ENCODE measurements at places on chromosomes 13 and 19.

DNA sequence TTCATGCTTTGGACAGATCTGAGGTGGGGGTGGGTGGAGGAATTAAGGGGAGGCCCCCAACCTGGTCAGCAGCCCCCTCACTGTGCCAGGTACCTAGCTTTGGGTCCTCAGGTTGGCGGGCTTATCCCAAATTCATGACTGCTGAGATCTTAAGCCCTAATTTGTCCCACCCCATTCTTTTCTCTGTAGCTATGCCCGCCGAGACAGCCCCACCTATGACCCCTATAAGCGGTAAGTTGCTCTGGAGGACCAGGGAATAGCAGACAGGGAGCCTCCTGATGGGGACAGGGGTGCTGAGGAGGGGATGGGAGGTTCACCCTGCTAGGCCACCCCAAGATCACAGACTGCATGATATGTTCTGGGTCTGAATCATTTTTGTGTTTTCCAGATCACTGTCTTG lies 14.3 kb downstream of the ZNF296 start:
- no peak for DNase-seq

GRCh38 chr19:45439190-45439568 lies 15.5 kb upstream of the ERCC1 start:
- DNase-seq = no peak

GRCh38 chr13:79468819-79469218 lies 12.1 kb upstream of the NDFIP2 start:
- no peak for DNase-seq

DNA sequence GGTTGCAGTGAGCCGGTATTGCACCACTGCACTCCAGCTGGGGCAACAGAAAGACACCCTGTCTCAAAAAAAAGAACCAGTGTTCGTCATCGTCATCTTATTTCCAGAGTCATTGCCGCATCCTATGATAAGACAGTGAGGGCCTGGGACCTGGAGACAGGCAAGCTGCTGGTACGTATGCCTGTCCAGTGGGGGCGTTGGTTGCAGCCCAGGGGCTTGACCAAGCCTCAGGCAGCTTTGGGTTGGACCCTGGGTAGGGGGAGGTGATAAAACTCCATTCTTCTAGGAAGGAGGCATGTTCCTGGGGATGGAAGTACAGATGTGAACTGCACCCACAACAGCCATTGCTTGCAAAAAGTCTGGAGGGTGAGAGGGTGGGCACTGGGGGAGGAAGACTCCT lies 15.6 kb downstream of the WDR88 start:
- DNase-seq = no peak

- no peak for DNase-seq
Measured at GRCh38 chr13:27528908-27529307, 78.5 kb upstream of the MTIF3 start.

DNA sequence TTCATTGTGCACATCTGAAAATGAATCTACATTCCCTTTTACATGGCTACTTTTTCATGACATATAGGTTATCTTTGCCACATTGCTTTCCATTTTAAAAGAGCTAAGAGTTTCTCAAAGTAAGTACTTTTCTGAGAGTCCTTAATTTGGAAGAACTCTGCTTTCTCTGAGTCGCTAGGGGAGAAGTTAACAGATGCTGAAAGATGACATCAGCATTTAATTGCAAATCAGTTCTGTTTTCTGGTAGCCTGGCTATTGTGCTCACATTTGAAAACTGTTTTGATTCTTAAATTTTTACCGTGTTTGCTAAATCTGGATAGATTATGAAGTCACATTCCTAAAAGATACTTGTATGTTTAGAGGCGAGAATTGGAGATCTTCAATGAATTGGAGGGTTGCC lies 107.7 kb upstream of the C1QTNF9B start:
- no peak for DNase-seq

GRCh38 chr19:10270180-10270615 lies 722 bp upstream of the ICAM1 start:
- no peak for DNase-seq

DNA sequence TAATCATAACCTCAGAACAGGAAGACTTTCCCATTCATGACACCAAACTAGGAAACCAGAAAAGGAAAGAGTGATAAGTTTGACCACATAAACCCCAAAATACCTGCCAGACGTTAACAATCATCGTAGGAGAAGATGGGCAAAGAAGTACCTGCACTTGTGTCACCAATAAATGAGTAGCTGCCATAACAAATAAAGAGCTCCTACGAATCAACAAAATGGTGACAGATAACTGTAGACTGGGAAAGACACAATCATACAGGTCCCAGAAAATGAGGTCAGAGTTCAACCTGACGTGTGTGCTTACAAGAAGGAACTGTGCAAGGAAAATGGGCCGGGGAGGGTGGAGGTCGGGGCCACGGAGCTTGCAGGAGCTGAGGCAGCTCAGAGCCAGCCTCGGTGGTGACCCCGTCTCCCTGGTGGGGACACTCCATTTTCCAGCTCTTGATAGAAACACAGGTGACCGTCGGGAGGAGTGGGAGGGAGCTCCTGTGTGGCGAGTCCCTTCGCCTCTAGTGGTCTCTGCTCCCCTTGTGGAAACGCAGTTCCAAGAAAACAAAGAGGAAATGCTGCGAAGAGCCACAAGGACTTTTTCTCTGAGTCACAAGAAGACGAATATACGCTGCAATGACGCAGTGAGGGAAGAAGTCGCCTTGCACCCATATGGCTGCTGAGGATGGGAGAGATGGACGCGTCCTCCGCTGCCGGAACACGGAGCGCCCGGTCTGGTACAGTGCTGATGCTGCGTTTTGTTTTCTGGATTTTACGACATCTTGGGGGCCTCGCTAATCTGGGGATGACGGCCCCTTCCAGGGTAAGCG lies 9.5 kb downstream of the PIP5K1C start:
- no peak for DNase-seq

- DNase-seq = no peak
Measured at GRCh38 chr13:31101472-31102170, 60.1 kb downstream of the HSPH1 start.

GRCh38 chr19:11054628-11055027 lies 34.6 kb upstream of the LDLR start:
- DNase-seq = no peak

DNA sequence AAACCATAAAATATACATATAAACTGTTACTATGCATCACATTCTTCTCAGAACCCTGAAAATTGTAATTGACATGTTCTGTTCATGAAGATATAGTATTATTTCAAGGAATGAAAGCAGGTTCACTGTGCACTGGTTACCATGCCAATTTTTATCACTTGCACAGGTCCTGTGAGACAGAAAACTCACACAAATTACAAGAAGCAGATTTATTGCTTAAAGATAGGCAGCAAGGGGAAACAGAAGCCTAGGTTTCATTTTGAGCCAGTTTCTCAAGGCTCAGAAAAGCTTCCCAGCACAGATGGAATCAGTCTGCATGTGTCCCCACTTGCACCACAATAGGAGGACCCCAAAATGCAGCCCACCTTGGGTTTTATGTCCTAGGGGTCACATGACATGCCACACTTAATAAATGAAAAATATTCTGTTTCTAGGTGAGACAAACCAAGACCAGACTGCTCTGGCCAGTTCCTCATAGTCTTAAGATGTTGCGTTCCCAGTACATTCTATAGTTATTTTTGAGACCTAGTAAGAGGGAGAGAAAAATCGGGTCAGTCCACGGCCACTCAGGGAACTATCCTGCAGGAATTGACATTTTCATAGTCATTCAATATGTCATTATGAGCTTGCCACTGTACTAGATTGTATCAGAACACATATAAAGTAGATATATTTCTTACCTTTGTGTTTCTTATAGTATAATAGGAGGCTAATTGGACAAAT lies 459.1 kb upstream of the ATXN8OS start:
- no peak for DNase-seq

DNA sequence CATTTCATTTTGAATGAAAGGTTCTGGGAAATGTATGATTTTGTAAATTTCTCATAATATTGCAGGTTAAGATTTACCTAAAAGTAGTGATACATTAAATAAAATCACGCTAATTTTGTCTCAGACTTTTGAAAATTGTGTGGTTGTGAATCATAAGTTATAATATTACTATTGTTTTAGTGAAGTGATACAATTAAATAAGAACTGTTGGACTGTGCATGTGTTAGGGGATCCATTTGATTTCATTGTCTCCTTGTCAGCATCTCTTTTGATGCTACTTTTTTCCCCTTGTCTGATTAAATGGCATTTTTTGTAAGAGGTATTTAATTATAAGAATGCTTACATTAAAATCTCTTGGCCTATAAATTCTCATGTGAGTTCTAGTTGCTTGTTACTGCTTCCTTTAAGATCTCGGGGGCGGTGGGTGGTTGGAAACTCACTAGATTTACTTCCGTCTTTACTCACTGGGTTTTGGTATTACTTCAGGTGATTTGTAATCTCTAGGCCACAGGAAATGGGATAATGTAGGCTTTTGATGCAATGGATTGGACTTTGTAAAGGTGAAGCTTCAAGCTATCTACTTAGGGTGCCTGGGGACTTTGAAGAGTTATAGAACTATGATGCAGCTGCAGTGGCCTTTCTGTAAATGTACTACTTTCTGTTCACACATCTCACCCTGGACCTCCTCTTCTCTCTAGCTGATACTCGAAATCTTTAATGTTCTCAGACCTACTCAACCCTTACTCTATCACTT lies 66.5 kb downstream of the PAN3 start:
- DNase-seq = no peak

DNA sequence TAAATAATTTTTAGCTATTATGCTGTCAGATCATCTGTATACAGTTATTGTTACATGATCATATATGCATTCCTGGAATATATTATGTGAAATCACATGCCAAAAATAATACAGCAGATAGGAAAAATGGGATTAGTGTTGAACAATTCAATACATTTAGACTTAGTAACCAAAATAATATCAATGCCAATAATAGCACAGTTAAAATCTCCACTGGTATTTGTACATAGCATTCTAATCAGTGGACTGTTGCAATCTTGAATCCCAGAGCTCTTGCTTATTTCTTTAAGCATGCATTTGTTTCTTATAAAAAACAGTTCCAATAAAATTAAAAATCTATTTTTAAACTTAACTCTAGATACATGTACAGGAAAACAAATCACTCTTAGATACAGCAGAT lies 2772.2 kb downstream of the PCDH9 start:
- no peak for DNase-seq

- no peak for DNase-seq
Measured at GRCh38 chr19:29666578-29667386, 1.5 kb downstream of the PLEKHF1 start.

DNA sequence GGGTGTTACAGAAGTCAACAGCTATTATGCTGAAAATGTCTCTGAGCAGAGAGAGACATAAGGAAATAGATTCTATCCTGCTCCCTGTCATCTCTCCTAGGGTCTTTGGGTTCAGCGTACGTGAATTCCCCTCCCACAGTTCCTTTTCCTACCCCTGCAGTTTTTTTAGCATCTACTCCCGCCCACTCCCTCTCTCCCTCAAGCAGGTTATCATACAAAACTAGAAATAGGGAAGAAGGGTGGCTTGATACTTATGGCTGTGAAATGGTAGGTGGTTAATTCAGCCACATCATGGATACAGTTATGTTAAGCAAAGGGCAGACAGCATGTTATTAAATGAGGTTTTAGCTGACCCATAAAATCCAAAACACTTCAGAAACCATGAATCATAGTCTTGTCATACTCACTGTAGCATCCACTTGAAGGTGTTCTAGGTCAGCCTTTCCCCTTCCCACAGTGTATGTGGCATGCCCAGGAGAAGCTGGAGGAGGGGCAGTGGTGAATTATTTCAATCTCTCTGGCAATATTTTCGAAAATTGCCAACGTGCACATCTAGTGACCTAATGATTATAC lies 236.8 kb upstream of the SERP2 start:
- DNase-seq = no peak

GRCh38 chr13:50513300-50513877 lies 330.1 kb downstream of the DLEU7 start:
- DNase-seq = no peak

- no peak for DNase-seq
Measured at GRCh38 chr13:29260684-29261083, 334.8 kb downstream of the SLC7A1 start.

DNA sequence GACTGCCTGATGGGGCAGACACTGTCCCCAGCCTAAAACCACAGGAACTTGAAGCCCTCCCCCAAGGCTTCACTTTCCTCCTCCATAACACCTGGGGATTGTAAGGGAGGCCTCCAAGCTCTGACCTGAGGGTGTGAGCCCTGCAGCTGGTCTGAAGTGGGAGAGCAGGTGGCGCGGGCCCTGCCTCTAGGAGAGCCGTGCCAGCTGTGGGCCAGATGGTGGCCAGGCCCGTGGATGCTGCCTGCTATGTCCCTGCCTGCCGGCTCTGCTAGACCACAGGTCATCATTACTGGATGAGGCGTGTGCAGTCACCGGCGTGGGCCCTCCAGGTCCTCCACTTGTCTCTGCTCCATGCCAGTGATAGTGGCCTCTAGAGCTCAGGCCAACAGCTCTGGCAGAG lies 3.5 kb upstream of the KLHL26 start:
- DNase-seq = no peak

- DNase-seq = peak; percentile 60
Measured at GRCh38 chr13:43023289-43023963, at the start of gene DNAJC15. Gene DNAJC15 (plus strand): TSS chr13:43023586. CDS start chr13:43023627, 41 bp downstream.

GRCh38 chr19:55389386-55390317 lies 3.9 kb downstream of the RPL28 start:
- DNase-seq = no peak

GRCh38 chr19:47374876-47375693 lies 26.0 kb downstream of the DHX34 start:
- no peak for DNase-seq

DNA sequence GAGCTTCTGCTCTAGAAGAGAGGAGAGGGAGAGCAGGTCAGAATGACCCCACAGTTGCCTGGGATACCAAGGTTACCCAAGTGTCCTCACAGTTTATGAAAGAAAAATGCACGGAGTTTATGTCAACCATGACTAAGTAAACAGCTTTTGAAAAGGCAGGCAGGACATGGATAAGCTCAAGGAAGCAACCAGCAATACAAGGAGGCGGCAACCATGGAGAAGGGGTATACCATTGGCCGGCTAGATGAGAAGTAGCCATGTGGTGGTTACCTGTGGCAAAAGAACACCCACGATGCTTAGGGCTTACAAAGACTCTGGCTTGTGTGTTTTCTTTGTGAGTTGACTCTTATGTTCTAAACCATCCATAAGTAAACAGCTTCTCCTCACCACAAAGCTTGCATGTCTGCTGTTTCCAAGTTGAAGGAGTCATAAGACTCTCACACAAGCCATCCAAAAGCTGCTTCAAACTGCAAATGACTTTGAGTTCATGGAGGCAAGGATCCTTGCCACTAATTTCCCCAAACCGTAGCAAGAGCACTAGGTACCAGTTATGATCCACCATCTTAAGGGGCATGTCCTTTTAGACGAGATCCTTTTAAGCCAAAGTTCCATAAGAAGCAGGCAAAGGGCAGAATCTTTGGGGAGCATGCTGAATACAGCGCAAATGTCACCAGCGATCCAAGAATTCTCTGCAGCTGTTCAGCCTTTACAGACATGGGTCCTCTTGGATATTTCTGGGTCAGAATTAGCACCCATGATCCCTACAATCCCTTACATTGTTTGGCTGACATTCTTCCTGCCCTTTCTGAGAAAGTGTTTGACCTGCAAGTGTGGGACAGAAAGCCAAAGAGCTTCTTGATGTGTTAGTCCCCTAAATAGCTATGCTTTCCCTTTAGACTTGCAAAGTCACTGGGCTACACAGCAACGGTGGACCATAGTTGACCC lies 74.8 kb upstream of the IPO5 start:
- DNase-seq = no peak

- DNase-seq = no peak
Measured at GRCh38 chr13:94056362-94056990, 423.0 kb downstream of the DCT start.

Measured in iPS DF 6.9 (cell line).